ENCODE measurements at places on chromosomes 12 and 14. TPM values are rescaled to one million over a fixed set of nuclear protein-coding genes. Genes with fewer than 3 reads are reported as not detected.
A peak's percentile ranks its signal among the peaks of the same experiment; 100 is the strongest.

The KDM5A gene
- total RNA-seq: 58.8 TPM

The NRXN3 gene
- 2.5 TPM for total RNA-seq

The BHLHE41 gene
- not detected for total RNA-seq

The CD163L1 gene
- 1.6 TPM for total RNA-seq

The CCDC175 gene
- total RNA-seq: 0.19 TPM

DNA sequence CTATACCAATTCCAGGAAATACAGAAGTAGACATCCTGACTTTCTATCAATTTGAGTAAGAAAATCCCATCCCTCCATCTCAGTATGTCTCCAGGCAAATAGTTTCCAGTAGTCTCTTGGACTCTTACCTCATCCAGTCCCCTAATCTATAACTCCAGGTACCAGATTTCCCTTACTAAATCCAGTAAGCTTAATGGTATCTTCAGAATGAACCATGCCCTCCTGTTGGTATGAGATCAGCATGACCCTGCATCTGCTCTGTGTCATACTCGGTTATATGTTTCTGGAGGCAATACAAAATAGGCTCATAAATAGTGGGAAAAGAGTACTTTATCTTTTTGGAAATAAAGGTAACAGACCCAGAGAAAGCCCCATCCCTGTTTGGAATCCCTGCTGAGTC lies 18.4 kb downstream of the PIGH start:
- no peak overlapping the region for H3K4me3 ChIP-seq
- H3K27ac ChIP-seq: no peak overlapping the region
- H3K4me1 ChIP-seq: no peaks in the 10 kb centered on the region
- no peaks in the 10 kb centered on the region for H3K36me3 ChIP-seq

DNA sequence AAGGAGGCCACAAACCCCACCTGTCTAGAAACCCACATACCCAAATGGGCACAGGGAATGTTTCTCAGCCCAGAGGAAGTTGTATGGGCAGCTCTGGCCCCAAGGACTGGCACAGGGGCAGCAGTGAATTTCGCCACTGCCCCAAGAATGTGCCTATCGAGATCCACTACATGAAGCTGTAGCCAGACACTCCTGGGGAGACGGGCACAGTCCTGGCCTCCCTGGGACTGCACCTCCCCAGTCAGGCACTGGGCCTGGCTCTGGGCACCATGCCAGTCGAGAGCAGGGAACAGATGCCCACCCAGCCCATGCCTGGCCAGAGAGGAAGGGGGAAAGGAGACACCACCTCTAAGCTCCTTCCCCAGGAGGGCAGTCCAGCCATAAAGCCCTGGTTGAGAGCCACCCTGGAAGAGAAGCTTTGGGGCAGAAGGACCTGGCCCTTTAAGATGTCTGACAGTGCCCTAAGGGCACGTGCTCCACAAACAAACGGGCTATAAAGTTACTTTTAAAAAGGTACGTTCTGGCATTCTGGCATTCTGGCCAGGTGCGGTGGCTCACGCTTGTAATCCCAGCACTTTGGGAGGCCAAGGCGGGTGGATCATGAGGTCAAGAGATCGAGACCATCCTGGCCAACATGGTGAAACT lies 8.4 kb downstream of the ADCY6 start:
- H3K27me3 ChIP-seq: no peaks in the 10 kb centered on the region
- peaks cover 8% of the 10 kb centered on the region for H3K36me3 ChIP-seq
- peaks cover 15% of the 10 kb centered on the region for H3K4me1 ChIP-seq
- H3K27ac ChIP-seq: peak overlapping the region; percentile 35
- H3K4me3 ChIP-seq: peak overlapping the region; percentile 57
- no peak for DNase-seq

DNA sequence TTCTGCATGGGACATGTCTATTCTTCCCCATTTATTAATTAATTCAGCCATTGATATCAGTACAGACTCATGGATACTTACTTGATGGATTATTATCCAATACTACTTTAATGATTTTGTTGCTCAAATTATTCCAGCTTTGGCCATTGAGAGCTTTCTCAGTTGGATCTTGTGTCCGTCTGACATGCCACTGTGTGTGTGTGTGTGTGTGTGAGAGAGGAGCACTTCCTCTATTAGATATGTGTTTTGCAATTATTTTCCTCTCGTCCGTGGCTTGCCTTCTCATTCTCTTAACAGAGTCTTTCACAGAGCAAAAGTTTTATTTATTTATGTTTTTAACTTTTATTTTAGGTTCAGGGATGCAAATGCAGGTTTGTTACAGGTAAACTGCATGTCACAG lies 194.2 kb downstream of the ADGRD1 start:
- H3K4me1 ChIP-seq: peaks cover 11% of the 10 kb centered on the region
- no peak overlapping the region for H3K27ac ChIP-seq
- no peak for DNase-seq
- no peaks in the 10 kb centered on the region for H3K27me3 ChIP-seq
- no peaks in the 10 kb centered on the region for H3K36me3 ChIP-seq

- H3K4me1 ChIP-seq: no peaks in the 10 kb centered on the region
- DNase-seq: no peak
- peaks cover 21% of the 10 kb centered on the region for H3K36me3 ChIP-seq
These were observed 72.0 kb downstream of the NUMB start for GRCh38 chr14:73386342-73386741.

DNA sequence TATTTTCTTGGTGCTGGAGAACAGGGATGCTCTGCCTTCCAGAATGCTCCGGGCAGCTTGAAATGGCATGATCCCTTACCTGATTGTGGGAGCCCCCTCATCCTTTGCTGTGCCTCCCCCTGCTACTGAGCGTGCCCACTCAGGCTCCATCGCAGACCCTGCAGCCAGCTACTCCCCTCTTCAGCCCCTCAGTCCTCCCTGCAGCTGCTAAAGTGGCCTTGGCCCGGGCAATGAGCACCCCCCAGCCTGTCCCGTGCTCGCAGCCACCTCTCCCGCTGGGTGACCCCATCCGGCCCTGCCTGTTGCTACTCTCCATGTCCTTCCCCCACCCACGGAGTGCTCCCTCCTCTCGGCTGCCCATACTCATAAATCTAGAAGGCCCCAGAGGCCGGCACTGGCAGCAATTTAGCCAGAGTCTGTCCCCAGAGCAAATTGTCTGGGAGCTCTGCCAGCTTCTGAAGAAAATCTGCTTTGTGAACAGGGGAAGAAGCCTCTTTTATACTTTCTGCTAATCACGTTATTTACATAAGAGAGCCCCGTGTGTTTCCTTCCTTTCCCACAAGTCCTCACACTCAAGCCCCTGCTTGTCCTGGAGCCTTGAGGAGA lies 143.7 kb upstream of the FRMD6 start:
- H3K4me3 ChIP-seq: no peak overlapping the region
- peaks cover 5% of the 10 kb centered on the region for H3K36me3 ChIP-seq
- H3K27me3 ChIP-seq: no peaks in the 10 kb centered on the region
- H3K27ac ChIP-seq: peak overlapping the region; percentile 73
- DNase-seq: no peak

DNA sequence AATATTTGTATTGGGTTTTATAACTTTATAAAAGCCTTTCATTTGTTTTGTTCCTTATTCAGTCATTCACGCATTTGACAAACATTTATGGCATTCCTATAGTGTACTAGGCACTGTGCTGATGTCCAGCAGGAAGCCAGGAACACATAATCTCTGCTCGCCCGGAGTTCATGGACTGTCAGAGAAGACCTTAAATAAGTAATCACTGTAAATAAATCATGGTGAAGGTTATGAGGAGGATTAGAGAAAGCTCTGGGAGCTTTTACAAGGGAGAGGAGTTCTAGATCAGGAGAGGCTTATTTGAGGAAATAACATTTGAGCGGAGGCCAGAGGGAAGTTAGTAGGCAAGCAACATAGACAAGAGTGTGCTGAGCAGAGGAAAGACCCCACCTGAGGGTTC lies 1.4 kb upstream of the RDH11 start:
- H3K4me3 ChIP-seq: peak overlapping the region; percentile 99
- H3K36me3 ChIP-seq: peaks cover 4% of the 10 kb centered on the region
- H3K27ac ChIP-seq: no peak overlapping the region
- peaks cover 38% of the 10 kb centered on the region for H3K4me1 ChIP-seq

DNA sequence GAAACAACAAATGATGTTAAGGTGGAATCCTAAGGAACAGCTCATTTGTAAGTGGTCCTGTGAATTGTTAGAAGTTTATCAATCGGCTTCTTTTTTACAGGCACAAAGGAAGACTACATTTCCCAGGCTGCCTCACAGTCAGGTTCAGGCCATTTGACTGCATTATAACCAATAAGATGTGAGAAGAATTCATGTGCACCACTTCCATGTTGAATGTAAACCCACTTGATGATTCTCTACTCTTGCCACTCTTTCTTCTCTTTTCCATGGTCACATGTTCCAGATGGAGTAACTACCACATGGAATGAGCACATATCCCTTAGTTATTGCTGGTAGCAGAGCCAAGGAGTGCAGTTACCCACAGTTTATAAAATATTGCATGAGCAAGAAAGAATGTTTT lies 67.1 kb upstream of the GZMB start:
- peaks cover 18% of the 10 kb centered on the region for H3K27me3 ChIP-seq
- no peak overlapping the region for H3K4me3 ChIP-seq
- no peak overlapping the region for H3K27ac ChIP-seq

DNA sequence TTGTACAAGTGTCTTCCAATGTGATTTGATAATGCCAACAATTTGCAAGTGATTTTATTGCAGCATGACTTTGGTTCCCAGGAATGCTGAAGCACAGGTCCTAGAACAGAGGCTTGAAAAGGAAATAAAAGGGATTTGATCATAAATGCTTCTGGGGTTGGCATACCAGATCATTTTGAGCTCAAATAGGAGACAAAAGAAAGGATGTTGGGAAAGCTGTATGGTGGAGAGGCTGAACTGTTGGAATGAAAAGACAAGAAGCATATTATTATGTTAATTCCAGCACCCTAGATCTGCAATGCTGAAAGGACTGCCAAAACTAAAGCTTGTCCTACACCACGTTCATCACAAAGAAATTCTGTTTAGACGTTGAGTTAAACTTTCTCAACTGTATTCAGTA lies 143.1 kb downstream of the BICD1 start:
- no peaks in the 10 kb centered on the region for H3K27me3 ChIP-seq
- H3K4me3 ChIP-seq: no peak overlapping the region
- H3K4me1 ChIP-seq: peaks cover 35% of the 10 kb centered on the region
- DNase-seq: no peak

GRCh38 chr12:71942259-71942658 lies 3.6 kb downstream of the TPH2 start:
- H3K4me3 ChIP-seq: no peak overlapping the region
- H3K36me3 ChIP-seq: no peaks in the 10 kb centered on the region
- DNase-seq: no peak
- peaks cover 63% of the 10 kb centered on the region for H3K27me3 ChIP-seq
- no peak overlapping the region for H3K27ac ChIP-seq

- no peak overlapping the region for H3K27ac ChIP-seq
- no peaks in the 10 kb centered on the region for H3K36me3 ChIP-seq
- H3K27me3 ChIP-seq: no peaks in the 10 kb centered on the region
These were observed 14.4 kb upstream of the CD27 start for GRCh38 chr12:6430124-6430989.

GRCh38 chr14:37490607-37491006 lies 104.4 kb downstream of the FOXA1 start:
- H3K27me3 ChIP-seq: no peaks in the 10 kb centered on the region
- no peak overlapping the region for H3K27ac ChIP-seq
- H3K4me1 ChIP-seq: no peaks in the 10 kb centered on the region
- peaks cover 8% of the 10 kb centered on the region for H3K36me3 ChIP-seq

GRCh38 chr12:49672301-49673217 lies 34.6 kb downstream of the FMNL3 start:
- H3K27me3 ChIP-seq: no peaks in the 10 kb centered on the region
- peaks cover 47% of the 10 kb centered on the region for H3K4me1 ChIP-seq
- DNase-seq: no peak
- H3K36me3 ChIP-seq: no peaks in the 10 kb centered on the region
- H3K4me3 ChIP-seq: no peak overlapping the region

DNA sequence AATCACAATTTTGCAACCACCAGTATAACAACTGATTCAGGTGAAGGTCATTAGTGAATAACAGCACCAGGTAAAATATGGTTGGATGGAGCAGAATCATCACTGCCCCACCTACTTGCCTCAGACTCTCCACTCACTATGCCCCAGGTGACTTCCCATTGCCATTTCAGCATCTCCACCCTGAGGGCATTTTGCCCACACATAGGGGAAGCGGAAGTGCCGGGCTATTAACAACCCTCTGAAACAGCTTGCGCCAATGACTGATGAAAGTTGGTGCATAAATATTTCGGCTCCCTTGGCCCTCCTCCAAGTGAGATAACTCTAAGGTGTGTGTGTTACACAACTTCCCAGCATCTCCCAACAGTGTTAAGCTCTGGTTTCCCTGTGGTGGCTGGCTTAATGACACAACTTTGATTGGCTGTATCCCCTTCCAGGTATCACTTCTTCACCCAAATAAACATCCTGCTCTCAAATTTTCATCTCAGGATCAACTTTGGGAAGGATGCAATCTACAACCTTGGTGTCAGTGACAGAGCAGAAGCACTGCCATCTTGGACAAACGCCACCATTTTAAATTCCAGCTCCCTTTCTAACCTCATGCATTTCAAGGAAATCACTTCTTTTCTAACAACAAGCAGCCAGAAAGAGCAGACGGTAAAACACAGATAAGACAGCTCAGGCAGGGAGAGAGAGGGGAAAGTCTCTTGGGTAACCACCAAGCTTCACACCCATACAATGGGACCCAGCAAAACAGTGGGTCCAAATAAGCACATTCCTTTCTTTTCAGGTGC lies 73.6 kb upstream of the PPP2R5C start:
- peaks cover 36% of the 10 kb centered on the region for H3K27me3 ChIP-seq
- peaks cover 3% of the 10 kb centered on the region for H3K36me3 ChIP-seq
- DNase-seq: no peak
- H3K4me1 ChIP-seq: no peaks in the 10 kb centered on the region
- no peak overlapping the region for H3K4me3 ChIP-seq

DNA sequence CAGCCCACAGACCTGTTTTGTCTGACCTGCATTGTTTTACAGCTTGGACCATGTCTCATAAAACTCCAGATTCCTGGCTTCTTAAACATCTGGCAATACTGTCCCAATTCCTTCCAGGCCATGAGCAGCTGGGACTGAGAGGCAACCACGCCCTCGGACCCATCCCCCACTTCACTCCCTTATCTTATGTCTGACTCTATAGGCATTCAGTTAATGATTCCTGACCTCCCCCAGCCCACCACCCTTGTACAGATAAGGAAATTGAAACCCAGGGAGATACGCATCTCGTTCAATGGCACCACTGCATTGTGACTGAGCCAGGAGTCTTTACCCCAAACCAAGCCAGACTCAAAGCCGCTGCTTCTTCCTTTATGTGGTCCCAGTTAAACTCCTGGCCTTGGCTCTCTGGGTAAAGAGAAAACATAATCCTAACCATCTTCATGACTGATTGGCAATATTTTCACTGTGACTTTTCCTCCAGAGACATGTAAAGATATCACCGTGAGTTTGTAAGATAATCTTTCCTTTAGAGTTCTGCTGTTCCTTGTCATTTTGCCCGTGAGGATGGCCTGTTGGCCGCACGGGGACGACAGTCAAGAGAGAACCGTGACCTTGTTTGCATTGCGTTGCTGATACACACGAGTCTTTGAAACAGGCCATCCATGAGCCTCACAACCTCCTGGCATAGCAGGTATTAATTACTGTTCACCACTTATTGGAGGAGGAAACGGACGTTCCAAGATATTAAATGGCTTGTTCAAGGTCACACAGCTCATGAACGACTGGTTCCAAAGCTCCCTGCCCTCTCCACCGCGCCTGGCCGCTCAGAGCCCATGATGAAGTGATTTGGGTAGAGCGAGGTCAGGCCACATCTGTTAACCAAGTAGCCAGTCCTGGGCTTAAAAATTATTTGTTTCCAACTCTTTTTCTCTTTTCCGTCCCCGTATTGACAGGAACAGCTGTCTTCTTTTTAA lies 39.4 kb downstream of the MAP1LC3B2 start:
- H3K27me3 ChIP-seq: no peaks in the 10 kb centered on the region
- H3K36me3 ChIP-seq: no peaks in the 10 kb centered on the region
- no peak overlapping the region for H3K4me3 ChIP-seq
- peak overlapping the region; percentile 43 for H3K27ac ChIP-seq
- no peak for DNase-seq

Data from neural crest cell (in vitro differentiated cells).